Endothelial cell (in vitro differentiated cells): ENCODE measurements at places on chromosomes 7 and 10. TPM values are rescaled to one million over a fixed set of nuclear protein-coding genes. Genes with fewer than 3 reads are reported as not detected.
A peak's percentile ranks its signal among the peaks of the same experiment; 100 is the strongest.

DNA sequence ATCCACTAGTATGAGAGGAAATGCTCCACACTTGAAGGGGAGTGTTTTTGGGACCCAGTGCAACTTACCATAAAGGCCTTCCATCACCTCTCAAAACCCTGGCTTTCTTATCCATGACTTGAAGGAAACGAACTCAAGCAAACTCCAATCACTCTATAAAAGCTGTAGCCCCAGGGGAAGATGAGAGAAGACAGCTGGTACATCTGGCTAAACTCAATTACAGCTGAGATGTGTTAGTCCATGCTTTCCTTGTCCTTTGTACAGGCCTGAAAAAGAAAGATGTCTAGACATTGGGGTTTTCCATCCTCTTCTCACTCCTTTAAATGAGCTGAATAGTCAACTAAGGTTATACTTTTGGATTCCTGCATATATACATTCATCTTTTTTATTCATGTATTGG is 89.5 kb upstream of the ANKRD30A start:
- no peaks in the 10 kb centered on the region for H3K27me3 ChIP-seq
- no peak overlapping the region for H3K4me3 ChIP-seq
- no peaks in the 10 kb centered on the region for H3K4me1 ChIP-seq
- H3K36me3 ChIP-seq: no peaks in the 10 kb centered on the region
- H3K27ac ChIP-seq: no peak overlapping the region

- H3K36me3 ChIP-seq: peaks cover 4% of the 10 kb centered on the region
- DNase-seq: no peak
- peak overlapping the region; percentile 57 for H3K27ac ChIP-seq
- H3K4me3 ChIP-seq: no peak overlapping the region
These were observed 12.7 kb downstream of the ZMIZ1 start for GRCh38 chr10:79081353-79082034.

DNA sequence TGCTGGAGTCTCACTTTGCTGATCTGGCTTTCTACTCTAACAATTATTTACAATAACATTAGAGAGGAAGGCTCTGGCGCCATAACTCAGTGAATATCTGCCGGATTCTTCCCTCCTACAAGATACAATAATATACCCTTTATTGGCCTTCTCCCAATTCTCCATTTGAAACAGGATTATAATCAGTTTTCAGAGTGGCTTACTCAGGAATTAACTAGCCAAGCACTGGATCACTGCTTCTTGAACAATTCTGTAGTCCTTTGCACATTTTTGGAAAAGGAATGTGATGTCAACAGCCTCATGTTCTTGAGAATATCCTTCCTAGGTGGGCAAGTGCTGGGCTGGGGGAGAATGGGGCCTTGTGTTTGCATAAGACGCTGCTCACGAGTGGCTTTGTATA is 125.9 kb downstream of the HIPK2 start:
- no peak for DNase-seq
- H3K36me3 ChIP-seq: peaks cover 9% of the 10 kb centered on the region
- peaks cover 4% of the 10 kb centered on the region for H3K27me3 ChIP-seq

DNA sequence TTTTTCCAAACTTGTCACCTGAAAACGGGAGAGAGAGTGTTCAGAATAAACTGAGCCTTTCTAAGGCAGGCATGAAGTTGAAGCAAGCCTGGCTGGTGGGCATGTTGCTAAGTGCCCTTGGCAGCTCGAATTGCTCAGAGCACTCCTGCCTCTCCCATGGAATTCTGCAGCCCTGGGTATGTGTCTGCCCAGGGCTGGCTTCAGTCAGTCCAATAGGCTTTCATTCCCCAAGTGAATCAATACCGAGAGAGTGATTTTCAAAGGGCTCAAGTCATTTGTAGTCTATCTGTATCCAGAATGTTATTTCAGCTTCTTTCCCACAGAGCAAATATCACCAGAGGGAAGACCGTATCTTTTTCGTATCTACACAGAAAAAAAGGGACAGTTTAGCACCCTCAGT is 415.5 kb upstream of the COBL start:
- no peak overlapping the region for H3K4me3 ChIP-seq
- H3K36me3 ChIP-seq: no peaks in the 10 kb centered on the region
- no peaks in the 10 kb centered on the region for H3K4me1 ChIP-seq
- DNase-seq: no peak
- H3K27me3 ChIP-seq: no peaks in the 10 kb centered on the region
- H3K27ac ChIP-seq: no peak overlapping the region

DNA sequence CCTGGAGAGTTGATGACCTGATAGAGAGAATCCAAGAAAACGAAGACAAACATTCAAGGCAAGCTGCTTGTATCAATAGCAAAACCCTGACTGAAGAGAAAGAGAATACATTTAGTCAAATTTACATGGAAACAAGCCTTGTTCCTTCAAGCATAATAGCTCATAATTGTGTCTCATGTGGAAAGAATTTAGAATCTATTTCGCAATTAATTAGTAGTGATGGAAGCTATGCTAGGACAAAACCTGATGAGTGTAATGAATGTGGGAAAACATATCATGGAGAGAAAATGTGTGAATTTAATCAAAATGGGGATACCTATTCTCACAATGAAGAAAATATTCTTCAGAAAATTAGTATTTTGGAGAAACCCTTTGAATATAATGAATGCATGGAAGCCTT is 18.0 kb downstream of the RBAK start:
- H3K27me3 ChIP-seq: peaks cover 10% of the 10 kb centered on the region
- peak overlapping the region; percentile 92 for H3K4me3 ChIP-seq
- H3K36me3 ChIP-seq: peaks cover 97% of the 10 kb centered on the region
- no peak for DNase-seq
- H3K4me1 ChIP-seq: no peaks in the 10 kb centered on the region

DNA sequence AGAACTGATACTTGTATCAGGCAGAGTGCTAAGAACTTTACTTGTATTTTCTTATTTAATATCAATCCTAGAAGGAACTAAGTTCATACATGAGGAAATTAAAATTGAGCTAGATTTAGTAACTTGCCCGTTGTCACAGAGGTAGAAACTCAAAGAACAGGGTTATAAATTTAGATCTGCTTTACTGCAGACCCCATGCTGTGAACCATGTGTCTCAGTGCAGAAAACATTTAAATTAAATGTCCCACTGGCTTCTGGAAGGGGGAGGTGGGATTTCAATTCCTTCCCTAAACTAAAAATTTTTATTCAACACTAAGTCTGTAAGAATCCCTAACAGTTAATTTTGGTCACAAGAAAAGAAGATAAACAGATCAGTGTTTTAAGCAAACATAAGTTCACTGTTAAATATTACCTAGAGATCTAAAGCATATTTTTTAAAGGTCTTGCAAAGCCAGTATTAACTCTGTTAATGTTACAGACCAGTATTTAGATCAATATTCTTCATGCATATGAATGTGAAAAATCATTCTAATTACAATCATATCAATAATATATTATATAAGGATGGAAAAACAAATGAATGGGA is 23.1 kb downstream of the WASL start:
- no peak for DNase-seq
- peaks cover 24% of the 10 kb centered on the region for H3K4me1 ChIP-seq
- H3K27ac ChIP-seq: no peak overlapping the region
- H3K36me3 ChIP-seq: no peaks in the 10 kb centered on the region
- H3K27me3 ChIP-seq: no peaks in the 10 kb centered on the region

DNA sequence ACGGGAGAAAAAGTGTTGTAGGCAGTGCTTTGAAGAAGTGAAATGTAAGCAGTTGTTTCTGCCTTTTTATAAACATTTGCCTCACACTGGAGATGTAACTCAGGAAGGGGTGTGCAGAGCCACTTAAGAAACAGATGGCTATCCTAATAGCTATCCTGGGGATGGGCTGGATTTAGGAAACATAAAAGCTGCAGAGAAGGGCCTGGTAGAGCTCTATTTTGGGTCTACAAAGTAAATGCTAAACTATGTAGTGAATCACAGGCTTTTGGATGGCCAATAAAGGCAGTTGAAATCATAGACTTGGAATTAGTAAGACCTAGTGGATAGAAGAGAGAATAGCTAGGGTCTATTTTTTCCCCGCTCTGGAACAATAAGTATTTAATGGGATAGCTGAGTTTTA is 79.9 kb upstream of the AGR3 start:
- no peak overlapping the region for H3K4me3 ChIP-seq
- H3K27ac ChIP-seq: no peak overlapping the region
- H3K36me3 ChIP-seq: peaks cover 5% of the 10 kb centered on the region
- H3K27me3 ChIP-seq: peaks cover 3% of the 10 kb centered on the region

- DNase-seq: no peak
- H3K36me3 ChIP-seq: no peaks in the 10 kb centered on the region
- H3K4me1 ChIP-seq: peaks cover 51% of the 10 kb centered on the region
- no peak overlapping the region for H3K4me3 ChIP-seq
- H3K27me3 ChIP-seq: peaks cover 11% of the 10 kb centered on the region
These were observed 29.7 kb downstream of the IL15RA start for GRCh38 chr10:5947471-5948207.

DNA sequence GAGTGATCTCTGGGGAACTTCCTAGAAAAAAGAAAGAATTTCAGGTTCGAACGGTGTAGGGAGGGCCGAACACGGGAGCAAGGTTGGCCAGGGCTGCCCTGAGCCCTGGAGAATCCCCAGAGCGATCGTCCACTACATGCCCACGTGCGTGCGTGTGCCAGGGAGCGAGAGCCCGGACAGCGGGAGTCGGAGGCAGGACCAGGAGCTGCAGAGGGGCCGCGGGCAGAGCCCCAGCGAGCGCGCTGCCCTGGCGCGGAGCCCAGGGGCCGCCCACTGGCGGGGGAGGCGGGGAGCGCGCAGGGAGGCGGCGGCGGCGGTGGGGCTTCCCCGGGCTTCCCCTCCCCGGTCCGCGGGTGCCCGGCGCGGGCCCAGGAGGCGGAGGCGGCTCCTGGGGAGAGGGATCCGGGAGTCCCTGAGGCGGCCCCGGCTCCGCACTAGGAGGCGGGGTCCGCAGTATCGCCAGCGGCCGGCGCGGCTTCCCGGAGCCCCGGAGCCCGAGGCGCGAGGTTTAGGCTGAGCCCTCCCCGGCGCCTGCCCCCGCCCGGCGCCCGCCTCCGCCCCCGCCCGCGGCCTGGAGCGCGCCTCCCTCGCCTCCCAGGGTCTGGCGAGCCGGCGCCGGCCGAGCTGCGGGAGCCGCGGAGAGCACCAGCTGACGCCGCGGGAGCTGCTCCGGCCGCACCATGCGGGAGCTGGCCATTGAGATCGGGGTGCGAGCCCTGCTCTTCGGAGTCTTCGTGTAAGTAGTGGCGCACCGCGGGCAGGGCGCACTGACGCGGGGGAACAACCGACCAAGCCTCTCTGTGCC is at the start of gene PLPP4:
PLPP4 (plus strand) TSS at position 602 of the 805 bp plus-strand sequence; CDS start at position 681, 79 bp downstream.
- H3K27ac ChIP-seq: no peak within 1 kb of the TSS
- DNase-seq: peak; percentile 35
- H3K4me3 ChIP-seq: peak within 1 kb of the TSS; percentile 91
- peaks cover 12% of the 10 kb centered on the region for H3K4me1 ChIP-seq

DNA sequence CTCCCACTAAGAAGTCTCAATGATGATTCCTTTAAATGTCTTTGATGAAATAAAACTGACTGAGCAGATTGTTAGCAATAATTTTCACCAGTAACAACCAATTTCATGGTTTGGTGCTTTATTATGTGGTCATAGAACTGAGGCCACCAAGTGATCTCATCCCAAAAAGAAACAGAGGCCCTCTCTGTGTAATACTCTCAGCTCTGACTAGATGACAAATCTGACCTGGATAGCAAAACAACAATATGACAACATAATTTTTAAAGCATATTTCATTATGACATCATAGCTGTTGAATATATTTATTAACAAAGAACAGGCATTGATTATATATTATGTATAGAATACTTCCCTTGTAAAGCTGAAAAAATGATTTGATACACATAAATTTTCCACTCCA is 5.9 kb downstream of the SEMA3E start:
- H3K27ac ChIP-seq: no peak overlapping the region
- DNase-seq: no peak
- H3K4me1 ChIP-seq: peaks cover 3% of the 10 kb centered on the region
- no peaks in the 10 kb centered on the region for H3K36me3 ChIP-seq
- no peaks in the 10 kb centered on the region for H3K27me3 ChIP-seq

GRCh38 chr10:130340816-130341215 is 204.6 kb downstream of the GLRX3 start:
- H3K4me3 ChIP-seq: no peak overlapping the region
- H3K36me3 ChIP-seq: peaks cover 12% of the 10 kb centered on the region
- peaks cover 2% of the 10 kb centered on the region for H3K27me3 ChIP-seq
- H3K27ac ChIP-seq: no peak overlapping the region

- H3K27ac ChIP-seq: no peak overlapping the region
- H3K4me3 ChIP-seq: no peak overlapping the region
- H3K27me3 ChIP-seq: no peaks in the 10 kb centered on the region
- no peak for DNase-seq
- H3K4me1 ChIP-seq: no peaks in the 10 kb centered on the region
These were observed 10.2 kb upstream of the BLNK start for GRCh38 chr10:96281444-96282029.

DNA sequence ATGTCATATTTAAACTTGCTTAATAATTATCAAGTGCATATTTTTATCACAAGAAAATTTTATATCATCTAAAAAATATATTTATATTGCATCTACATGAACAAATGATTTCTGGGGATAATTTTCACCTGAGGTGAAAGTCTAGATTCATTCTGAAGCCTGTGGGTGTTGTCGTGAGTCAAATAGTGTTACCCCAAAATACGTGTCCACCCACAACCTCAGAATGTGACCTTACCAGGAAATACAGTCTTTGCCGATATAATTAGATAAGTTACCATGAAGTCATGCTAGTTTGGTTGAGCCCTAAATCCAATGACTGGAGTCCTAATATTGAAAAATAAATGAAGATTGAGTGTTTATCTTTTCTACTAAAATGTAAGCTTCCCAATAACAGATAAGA is 203.0 kb upstream of the MDFIC start:
- no peak overlapping the region for H3K4me3 ChIP-seq
- no peak for DNase-seq
- no peaks in the 10 kb centered on the region for H3K36me3 ChIP-seq
- H3K27me3 ChIP-seq: no peaks in the 10 kb centered on the region

- H3K36me3 ChIP-seq: no peaks in the 10 kb centered on the region
- no peak for DNase-seq
These were observed 7.5 kb downstream of the CYP2W1 start for GRCh38 chr7:990352-990932.

- no peak overlapping the region for H3K27ac ChIP-seq
- H3K36me3 ChIP-seq: no peaks in the 10 kb centered on the region
- H3K4me1 ChIP-seq: no peaks in the 10 kb centered on the region
- no peak overlapping the region for H3K4me3 ChIP-seq
These were observed 1079.0 kb downstream of the KCNMA1 start for GRCh38 chr10:76558586-76558985.

- DNase-seq: no peak
- no peak overlapping the region for H3K4me3 ChIP-seq
- H3K36me3 ChIP-seq: no peaks in the 10 kb centered on the region
- peaks cover 4% of the 10 kb centered on the region for H3K4me1 ChIP-seq
These were observed 8.4 kb downstream of the IKZF5 start for GRCh38 chr10:123000155-123000554.

GRCh38 chr10:28429573-28430216 is 103.2 kb upstream of the WAC start:
- no peak for DNase-seq
- H3K4me1 ChIP-seq: peaks cover 2% of the 10 kb centered on the region
- no peaks in the 10 kb centered on the region for H3K36me3 ChIP-seq
- no peaks in the 10 kb centered on the region for H3K27me3 ChIP-seq

- H3K4me1 ChIP-seq: peaks cover 7% of the 10 kb centered on the region
- H3K36me3 ChIP-seq: peaks cover 6% of the 10 kb centered on the region
- no peak overlapping the region for H3K27ac ChIP-seq
These were observed 49.5 kb upstream of the FAM180A start for GRCh38 chr7:135798095-135798494.

- H3K27ac ChIP-seq: no peak overlapping the region
- peak; percentile 62 for DNase-seq
- H3K4me1 ChIP-seq: peaks cover 3% of the 10 kb centered on the region
- H3K36me3 ChIP-seq: peaks cover 3% of the 10 kb centered on the region
- H3K27me3 ChIP-seq: peaks cover 6% of the 10 kb centered on the region
These were observed 3.7 kb downstream of the CFAP46 start for GRCh38 chr10:132938472-132939339.

The MET gene
- total RNA-seq: 35.1 TPM

The H2BK1 gene
- not detected for total RNA-seq

The UTF1 gene
- 0.38 TPM for total RNA-seq

The GRID1 gene
- total RNA-seq: 0.26 TPM
